ENCODE measurements at places on chromosomes 6 and 20.

- no peak for DNase-seq
Measured at GRCh38 chr6:3749977-3750316, 1.6 kb downstream of the PXDC1 start.

- DNase-seq: no peak
Measured at GRCh38 chr20:32680544-32681174, 6.9 kb upstream of the C20orf203 start.

DNA sequence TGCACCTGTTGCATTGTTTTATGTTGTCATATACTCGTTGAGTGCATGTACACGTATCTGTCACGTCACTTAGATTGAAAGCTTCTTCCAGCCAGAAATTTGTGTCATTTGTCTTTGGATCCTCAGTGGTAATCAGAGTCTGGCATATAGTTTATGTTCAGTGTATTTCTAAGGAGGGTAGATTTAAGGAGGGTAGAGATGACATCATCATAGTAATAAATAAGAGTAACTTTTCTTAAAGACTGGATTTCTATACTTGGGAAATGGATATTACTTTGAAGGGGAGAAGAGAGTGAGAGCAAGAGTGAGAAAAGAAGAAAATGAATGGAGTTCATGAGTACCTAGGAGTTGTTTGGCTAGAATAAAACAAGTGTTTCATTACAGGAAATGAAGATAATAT, 255.0 kb upstream of the SASH1 start:
- no peak for DNase-seq

DNA sequence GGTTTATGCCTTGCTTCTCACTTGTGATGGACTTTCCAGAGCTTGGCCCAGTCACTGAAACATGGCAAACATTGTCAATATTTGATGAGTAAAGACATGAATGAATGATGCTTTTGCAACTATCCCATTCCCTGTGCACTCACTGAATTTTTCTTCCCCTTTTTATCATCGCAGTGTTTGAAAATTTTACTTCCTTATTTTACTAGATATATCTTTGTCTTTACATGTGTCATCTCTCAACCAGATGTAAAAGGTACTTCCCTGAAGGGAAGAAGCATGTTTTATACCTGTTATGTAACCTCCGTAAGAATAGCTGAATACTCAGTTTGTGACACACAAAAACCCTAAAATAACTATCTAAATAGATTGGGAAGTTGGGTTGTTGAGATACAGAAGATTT, 544.7 kb upstream of the FLRT3 start:
- DNase-seq: no peak

DNA sequence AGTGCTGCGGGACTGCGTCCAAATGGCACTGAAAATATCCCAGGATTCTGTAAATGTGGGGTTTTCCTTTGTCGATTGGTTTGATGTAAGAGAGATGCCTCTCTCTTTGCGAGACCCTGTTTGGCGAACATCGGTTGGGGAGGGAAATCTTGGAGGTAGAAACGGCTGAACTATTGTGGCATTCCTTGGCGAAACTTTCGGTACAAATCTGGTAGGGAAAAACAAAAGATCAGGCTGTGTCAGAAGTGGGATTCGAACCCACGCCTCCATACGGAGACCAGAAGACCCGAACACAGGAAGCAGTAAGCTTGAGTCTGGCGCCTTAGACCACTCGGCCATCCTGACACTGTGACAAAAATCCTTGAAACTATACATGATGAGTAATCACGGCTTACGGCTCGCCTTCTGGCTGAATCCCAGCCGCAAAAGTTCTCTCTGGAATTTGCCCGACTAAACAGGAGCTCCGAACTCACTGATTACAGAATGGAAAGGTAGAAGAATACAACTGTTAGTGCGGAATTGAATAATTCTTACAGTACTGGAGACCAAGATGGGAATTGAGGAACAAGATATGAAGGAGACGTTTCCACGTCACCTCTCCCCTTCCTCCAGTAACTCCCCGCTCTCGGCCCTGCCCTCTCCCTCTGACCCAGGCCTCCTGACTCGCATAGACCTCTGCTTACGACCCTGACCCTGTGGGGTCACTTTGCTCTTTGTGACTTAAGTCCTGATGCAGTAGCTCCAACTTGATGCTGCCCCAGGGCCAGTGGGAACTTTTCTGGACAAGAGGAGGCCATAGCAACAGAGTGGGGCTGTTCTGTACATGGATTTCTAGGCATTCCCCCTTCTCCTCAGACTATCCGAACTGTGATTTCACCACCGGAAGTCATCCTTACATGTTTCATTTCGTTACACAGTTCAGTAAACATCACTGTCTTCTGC, 132.8 kb upstream of the ZNF184 start:
- DNase-seq: no peak

GRCh38 chr6:108715832-108716231, 132.4 kb upstream of the ARMC2 start:
- DNase-seq: no peak

DNA sequence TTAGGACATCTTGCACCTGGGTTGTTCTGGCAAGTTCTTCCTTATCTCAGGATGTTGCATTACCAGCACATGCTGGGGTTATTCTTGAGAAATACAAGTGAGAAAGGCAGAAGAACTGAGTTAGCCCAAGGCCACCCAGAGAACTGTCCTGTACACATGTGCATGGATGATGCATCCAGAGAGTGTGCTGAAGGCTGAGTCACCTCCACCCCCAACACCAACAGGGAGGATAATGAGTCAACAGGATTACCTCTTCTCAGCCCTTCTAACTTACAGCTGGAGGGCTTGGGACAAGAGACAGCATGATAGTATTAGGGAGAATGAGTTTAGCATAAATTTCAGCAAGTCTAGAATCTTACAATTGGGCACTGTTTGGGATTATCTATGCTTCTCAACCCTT, 8.5 kb downstream of the SCGN start:
- no peak for DNase-seq

- DNase-seq: no peak
Measured at GRCh38 chr20:60244373-60245146, 286.3 kb downstream of the CDH26 start.

GRCh38 chr6:162222521-162222920, 505.0 kb downstream of the PRKN start:
- DNase-seq: no peak

- no peak for DNase-seq
Measured at GRCh38 chr6:79610306-79611009, 20.7 kb upstream of the SH3BGRL2 start.

DNA sequence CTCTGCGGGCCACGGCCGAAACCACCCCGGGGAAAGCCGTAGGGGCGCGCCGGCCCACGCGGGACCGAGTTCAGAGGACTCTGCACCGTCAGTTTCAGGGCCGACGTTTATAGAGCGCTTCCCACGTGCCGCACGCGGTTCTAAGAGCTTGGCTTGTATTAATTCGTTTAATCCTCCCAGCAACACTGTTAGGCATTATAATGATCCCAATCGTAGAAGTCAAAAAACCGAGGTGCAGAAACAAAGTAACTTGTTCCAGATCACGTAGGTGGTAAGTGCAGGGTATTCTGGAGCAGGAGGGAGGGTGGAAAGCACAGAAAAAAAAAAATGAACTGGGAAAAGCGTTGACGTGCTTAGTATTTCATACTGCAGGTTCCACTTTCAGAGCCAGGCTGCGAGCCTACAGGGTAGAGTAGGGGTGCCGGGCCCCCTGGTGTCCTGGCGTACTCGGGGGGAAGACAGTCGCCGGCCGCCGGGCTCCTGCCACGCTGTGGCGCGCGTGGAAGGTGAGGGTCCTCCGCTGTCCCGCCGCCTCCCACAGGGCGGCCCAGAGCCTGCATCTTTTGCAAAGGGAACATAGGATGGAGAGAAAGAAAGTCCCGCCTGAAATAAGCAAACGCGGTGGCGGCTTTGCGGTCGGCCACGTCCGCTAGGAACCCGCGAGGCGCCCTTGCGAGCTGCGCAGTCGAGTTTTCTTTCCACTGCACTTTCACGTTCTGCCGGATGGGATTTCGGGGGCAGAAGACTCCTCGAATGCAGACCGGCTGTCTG, 10.2 kb upstream of the FOXF2 start:
- DNase-seq: no peak

- DNase-seq: no peak
Measured at GRCh38 chr6:137233911-137234863, 15.0 kb upstream of the IFNGR1 start.

Data from activated CD4-positive, CD25-positive, alpha-beta regulatory T cell treated with anti-CD3 and anti-CD28 coated beads, Interleukin-2, amount 50 U/mL, for 72 hours (primary cell).